ENCODE measurements at places on chromosomes 4 and X.

- no peak for DNase-seq
Measured at GRCh38 chr4:75723163-75724065, 963 bp upstream of the USO1 start.

GRCh38 chr4:28868841-28869240, 1851.3 kb upstream of the PCDH7 start:
- no peak for DNase-seq

- no peak for DNase-seq
Measured at GRCh38 chr4:101018836-101019235, 328.5 kb downstream of the PPP3CA start.

DNA sequence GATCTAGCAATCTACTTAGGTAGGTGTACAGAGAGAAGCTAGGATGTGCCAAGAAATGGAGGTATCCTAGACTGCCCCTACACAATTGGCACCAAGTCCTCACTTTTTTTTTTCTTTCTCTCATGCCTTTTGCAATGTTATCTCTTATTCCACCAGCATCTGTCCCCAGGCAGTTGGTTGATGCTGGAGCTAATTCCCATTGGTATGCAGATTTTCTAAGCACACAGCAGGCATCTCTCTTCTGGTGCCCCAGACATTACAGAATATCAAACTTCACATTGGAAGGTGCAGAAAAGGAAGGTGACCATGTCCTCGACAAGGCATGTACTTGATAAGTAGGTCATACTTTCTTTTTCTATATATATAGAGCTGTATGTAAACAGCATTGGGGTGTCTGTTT, 21.6 kb downstream of the LUZP4 start:
- DNase-seq, result no peak

GRCh38 chr4:3291411-3291968, 1.3 kb upstream of the RGS12 start:
- no peak for DNase-seq

GRCh38 chr4:5952286-5952974, 59.5 kb upstream of the CRMP1 start:
- no peak for DNase-seq

DNA sequence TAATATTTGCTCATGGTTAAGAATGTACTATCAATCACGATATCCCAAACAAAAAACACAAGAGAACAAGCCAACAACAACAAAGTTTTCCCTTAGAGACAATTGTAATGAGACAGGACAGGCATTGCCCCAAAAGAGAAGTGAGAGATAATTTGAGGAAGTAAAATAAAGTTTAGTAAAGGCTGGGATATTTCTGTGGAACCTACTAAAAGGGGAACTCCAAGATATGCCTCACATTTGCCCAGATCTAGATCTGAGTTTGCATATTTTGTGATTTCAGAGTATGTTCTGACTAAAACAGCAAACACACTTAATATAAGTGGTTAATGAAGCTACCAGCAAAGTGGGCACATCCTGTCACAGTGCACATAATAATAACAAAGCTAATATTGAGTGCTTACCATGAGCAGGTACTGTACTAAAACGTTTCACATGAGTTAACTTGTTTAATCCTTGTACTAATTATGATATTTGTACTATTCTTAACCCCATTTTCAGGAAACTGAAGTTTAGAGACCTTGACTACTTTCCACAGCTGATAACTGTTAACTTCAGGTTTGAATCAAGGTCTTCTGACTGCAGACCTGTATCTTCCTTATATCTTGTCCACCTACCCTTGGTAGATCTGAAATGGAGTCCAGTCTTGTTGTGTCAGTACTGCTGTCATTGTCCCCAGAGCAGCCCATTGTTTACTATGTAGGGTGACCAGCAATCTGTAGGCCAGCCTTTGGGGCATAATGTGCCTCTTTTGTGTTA, 26.0 kb upstream of the BMP2K start:
- no peak for DNase-seq

GRCh38 chrX:68831405-68832100, 2.7 kb downstream of the EFNB1 start:
- no peak for DNase-seq

DNA sequence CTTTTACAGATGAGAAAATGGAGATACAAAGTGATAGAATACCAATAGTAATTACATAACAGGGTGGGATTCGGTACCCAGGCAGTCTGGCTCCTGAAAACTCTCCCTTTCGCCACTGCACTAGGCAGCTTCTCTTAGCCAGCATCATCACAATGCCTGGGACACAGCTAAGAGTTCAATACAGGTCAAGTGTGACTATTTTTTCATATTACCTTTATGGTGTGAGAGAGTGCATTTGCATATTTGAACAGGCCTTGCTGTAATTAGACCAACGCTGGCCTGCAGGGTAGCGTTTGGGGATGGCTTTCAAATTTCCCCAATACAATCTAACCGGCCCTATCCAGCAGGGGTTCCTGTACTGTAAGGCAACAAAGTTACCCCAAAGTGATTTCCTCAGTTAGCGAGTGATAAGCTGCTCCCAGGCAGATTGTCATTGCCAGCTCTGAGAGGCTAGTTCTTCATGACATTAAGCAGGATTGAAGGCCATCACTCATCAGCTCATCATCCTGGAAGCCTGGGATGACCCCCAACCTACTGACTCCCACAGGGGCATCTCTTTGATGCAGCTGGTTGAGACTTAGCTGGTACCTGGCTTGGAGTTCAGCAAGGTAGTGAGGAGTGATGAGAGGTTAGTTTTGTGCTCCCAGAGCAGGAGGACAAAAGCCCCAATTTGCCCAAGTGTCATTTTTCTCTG, 836.8 kb upstream of the LCORL start:
- DNase-seq, result no peak

DNA sequence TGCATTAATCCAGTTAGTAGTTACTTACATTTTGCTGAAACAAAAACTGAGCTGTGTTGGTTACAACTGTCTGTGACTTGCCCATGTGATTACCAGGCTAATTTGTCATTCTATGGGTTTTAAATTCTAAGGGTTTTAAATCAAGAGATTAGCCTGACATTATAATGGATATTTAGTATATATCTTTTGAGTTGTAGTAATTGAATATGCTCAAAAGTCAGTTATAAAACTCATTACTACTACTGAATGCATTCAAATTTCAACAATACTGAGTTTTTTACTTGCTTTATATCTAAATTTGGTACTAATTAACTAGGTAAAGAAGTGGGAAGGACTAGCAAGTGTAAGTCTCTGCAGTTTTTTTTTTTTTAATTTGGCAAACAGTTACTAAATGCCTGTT, 14.7 kb downstream of the LARP7 start:
- DNase-seq, result no peak

DNA sequence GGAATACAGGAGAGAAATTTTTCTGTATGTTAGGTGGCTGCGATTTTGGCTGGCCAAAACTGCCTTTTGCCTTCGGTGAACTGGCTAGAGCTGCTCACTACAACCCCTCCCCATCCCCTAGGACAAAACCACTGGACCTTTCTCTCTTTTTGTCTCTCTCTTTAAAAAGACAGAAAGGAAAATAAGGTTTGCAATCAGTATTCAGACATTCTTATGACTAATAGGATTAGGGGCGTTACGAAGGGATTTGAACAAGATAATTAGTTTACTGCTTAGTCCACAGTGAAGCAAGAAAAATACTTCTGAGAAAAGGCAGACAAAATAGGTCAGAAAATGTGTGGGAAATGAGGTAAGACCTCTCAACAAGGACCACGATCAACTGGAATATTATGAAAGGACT, 180.4 kb downstream of the SLIT2 start:
- no peak for DNase-seq

GRCh38 chrX:133935076-133935475, 50.3 kb downstream of the GPC3 start:
- DNase-seq, result no peak

GRCh38 chr4:113294908-113295307, 245.5 kb downstream of the ANK2 start:
- DNase-seq, result no peak

DNA sequence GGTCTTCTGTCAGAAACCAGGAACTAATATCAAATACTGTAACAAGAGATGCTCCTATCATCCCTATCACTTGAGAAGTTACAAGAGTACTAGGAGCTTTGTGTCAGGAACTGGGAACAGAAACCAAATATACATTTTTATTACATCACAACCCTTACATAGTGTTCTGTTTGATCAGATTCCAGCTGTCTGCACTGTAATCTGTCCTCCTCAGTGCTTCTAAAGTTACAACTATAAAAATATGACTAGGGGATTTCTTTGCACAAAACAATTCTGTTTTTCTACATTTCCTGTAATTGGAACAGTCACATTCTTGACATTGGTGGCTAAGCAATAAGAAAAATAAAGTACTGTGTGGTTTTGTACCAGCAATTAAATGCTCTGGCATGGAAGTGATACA, 686.0 kb downstream of the PDHA2 start:
- no peak for DNase-seq

DNA sequence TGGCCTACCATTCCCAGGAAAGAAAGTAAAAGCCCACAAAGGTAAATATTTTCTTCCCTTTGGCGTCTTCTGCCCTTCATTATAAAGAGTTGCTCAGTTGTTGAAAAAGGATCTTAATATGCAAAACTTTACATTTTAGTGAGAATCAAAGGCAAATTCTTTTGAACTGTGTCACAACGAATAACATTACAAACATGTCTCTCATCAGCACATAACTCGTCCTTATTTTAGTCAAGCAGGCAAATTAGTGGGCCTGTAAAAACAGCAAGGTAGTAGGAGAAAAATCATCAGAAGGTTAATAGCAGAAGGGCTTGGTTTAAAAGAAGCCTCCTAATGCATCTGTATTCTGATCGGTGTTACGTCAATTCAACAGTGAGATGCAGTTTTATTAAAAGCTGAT, 647.3 kb upstream of the DIPK2B start:
- no peak for DNase-seq

DNA sequence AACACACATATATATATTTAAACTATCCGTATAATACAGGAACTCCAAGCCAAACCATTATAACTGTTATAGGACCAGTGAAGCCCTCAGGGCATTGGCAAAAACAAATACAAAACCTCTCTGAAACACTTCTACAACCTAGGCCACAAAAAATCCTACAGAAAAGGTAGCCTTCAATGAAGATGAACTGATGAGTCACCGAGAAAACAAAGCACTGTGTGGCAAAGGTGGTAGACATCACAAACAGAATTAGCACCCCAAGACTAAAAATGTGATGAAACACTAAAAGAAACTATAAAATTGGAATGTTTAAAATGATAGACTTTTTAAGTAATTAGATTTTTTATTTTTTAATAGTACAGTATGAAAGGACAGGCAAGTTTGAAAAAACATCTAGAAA, 5.5 kb upstream of the HSPA4L start:
- DNase-seq, result no peak

DNA sequence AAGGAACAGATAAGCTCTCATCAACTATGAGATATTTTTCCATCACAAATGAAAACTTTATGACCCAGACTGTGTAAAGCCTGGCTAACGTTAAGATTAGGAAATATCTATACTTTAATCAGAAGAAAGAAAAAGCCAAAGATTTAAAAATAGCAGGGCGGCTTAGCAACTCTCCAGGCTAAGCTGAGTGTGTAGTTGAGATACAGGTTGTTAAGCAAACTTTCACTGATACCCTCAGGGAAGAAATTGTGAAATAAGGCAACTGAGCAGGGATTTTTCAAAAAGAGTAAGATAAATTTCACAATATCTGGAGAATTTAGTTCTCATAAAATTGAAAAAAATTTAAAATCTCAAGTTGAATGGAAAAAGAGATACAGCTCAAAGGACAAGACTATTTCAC, 382.0 kb downstream of the RAPGEF2 start:
- DNase-seq, result no peak

DNA sequence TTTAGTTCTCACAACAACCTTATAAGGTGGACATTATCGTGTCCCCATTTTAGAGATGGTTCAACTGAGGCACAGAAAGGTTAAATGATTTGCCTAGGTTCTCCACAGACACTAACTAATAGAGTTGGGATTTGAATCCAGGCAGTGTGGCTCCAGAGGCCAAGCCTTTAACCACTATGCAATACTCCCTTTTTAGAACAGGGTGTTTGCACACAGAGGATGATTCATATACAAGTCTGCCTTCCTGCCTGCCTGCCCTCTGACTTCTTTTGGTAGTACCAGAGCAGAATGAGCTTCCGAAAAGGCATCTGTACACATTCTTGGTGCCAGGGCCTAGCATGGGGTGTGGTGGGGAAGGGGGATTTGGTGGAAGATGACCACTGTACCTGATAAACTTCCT, 150.8 kb upstream of the ARHGEF9 start:
- DNase-seq, result no peak

DNA sequence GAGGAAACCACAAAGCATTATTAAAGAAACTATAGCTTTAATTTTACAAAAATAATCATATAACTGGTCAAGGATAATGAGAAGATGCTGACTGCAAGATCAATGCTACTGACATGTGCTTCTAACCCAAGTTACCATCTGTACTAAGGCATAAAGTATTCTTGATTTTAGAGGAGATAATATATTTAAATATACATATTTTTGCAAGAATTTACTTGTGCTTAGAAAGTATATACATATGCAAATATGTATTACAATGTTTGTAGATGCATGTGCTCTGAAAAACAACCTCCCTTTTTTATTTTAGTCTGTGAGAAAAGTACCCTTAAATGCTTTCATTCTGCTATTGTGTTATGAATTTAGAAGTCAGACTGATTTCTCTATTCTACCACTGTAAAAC, 740.7 kb upstream of the SLIT2 start:
- DNase-seq, result no peak

DNA sequence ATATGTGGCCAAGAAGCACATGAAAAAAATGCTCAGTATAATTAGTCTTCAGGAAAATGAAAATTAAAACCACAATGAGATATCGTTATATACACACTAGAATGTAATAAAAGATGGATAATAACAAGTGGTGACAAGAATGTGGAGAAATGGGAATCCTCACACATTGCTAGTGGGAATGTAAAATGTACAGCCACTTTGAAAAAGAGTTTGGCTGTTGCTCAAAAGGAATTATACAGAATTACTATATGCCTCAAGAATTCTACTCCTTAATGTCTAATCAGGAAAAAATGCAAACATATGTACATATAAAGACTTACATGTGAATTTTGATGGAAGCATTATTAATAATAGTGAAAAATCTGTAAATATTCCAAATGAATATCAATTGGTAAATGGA, 102.2 kb downstream of the SPCS3 start:
- DNase-seq, result no peak

- no peak for DNase-seq
Measured at GRCh38 chr4:176123710-176124407, 58.2 kb downstream of the WDR17 start.

DNA sequence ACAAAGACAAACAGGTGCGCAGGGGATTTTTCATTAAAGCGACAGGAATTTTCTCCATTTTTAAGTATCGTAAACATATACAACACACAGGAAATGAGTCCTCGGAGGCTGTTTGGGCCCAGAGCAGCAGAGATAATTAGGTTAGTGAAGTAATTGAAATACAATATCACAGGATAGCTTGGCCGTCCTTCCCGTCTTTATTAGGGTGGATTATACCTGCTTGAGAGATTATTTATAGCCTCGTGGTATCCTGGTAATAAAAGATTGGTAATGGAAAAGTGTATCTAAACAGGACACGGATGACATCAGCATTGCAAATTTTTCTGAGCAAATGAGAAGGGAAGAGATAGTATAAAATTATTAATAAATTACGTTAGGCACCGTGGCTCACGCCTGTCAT, 68.2 kb downstream of the CRLF2 start:
- no peak for DNase-seq
